Panc1 (cell line): ENCODE measurements at places on chromosomes 3 and 15.

DNA sequence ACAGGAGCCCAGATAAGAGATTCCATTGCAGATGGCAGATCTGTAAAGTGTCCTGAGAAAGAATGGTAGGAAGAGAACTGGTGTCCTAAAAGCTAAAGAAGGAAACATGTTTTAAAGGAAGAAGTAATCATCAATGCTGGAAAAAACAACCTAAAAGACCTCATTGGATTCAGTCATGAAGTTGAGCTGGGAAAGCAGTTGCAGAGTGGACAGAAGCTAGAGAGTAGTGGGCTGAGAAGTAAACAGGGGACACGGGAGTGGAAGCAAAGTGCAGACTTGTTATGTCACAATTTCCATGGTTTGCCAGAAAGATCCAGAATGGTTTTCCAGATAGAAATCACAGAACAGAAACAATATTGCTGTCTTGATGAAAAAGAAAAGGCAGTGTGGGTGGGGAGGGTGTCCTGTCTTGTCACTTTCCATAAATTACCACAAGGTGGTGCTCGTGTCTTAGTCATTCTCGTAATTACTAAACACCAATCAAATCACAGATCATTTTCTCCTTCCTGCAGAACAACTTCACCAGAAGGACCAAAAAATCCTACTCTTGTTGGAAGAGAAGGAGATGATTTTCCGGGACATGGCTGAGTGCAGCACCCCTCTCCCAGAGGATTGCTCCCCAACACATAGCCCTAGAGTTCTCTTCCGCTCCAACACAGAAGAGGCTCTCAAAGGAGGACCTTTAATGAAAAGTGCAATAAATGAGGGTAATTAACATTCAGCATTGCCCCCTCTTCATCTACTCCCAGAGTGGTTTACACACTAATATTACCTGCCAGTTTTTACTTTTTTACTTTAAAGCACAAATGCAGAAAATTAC, 64.5 kb downstream of the KLHL25 start:
- H3K27ac ChIP-seq: no peak overlapping the region
- peak; percentile 41 for DNase-seq
- H3K4me3 ChIP-seq: no peak overlapping the region
- H3K4me1 ChIP-seq: no peaks in the 10 kb centered on the region
- no peaks in the 10 kb centered on the region for H3K27me3 ChIP-seq
- peaks cover 11% of the 10 kb centered on the region; the same call in 1 of the 2 replicates for H3K36me3 ChIP-seq

- no peak overlapping the region for H3K27ac ChIP-seq
- no peaks in the 10 kb centered on the region for H3K27me3 ChIP-seq
- no peaks in the 10 kb centered on the region for H3K4me1 ChIP-seq
- no peak for DNase-seq
Measured at GRCh38 chr3:128366136-128366535, 100.6 kb downstream of the DNAJB8 start.

DNA sequence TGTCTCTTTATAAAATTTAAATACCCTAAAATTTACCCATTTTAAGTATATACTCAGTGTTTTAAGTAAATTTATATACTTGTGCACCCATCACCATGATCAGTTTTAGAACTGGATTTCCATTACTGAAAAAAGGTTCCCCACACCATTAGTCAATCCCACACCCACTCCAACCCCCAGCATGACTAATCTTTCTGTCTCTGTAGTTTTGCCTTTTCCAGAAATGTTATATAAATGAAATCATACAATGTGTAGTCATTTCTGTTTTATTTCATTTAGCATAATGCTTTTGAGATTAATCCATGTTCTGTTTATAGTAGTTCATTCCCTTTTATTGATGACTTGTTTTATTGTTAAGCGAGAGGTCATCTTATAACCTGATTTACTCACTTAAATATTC, 66.1 kb upstream of the LIMD1 start:
- DNase-seq: no peak
- no peaks in the 10 kb centered on the region for H3K36me3 ChIP-seq
- H3K27me3 ChIP-seq: no peaks in the 10 kb centered on the region
- no peaks in the 10 kb centered on the region for H3K4me1 ChIP-seq

- no peak overlapping the region for H3K27ac ChIP-seq
- no peak overlapping the region for H3K4me3 ChIP-seq
- H3K36me3 ChIP-seq: no peaks in the 10 kb centered on the region
- DNase-seq: no peak
- H3K27me3 ChIP-seq: no peaks in the 10 kb centered on the region
Measured at GRCh38 chr3:126312341-126312740, 44.9 kb downstream of the KLF15 start.

GRCh38 chr3:61595288-61595687, 33.9 kb downstream of the PTPRG start:
- H3K4me3 ChIP-seq: no peak overlapping the region
- no peaks in the 10 kb centered on the region for H3K27me3 ChIP-seq
- no peaks in the 10 kb centered on the region for H3K36me3 ChIP-seq

DNA sequence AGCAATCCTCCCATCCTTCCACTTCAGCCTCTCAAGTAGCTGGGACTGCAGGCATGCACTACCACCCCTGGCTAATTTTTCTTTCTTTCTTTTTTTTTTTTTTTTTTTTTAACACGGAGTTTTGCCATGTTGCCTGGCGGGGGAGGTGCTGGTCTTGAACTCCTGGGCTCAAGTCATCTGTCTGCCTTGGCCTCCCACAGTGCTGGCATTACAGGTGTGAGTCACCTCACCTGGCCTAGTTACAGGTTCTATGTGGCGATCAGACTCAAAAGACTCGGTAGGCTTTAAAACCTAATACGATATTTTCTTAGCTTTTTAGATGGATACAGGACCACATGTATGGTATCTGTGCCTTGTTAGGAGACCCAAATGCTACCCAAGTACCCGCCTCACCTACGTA, 14.0 kb upstream of the SLC25A26 start:
- H3K36me3 ChIP-seq: no peaks in the 10 kb centered on the region
- H3K4me3 ChIP-seq: no peak overlapping the region
- no peak overlapping the region for H3K27ac ChIP-seq
- no peaks in the 10 kb centered on the region for H3K4me1 ChIP-seq
- DNase-seq: no peak

- no peaks in the 10 kb centered on the region for H3K4me1 ChIP-seq
- H3K36me3 ChIP-seq: peaks cover 2% of the 10 kb centered on the region; the same call in 1 of the 2 replicates
- H3K4me3 ChIP-seq: no peak overlapping the region
- no peak for DNase-seq
- H3K27ac ChIP-seq: no peak overlapping the region
Measured at GRCh38 chr3:49371946-49372345, 13.8 kb upstream of the GPX1 start.

- no peak within 1 kb of the TSS for H3K4me3 ChIP-seq
- 0 out of 2 replicates have a peak, but pooled peaks cover 6% of the 10 kb centered on the region for H3K4me1 ChIP-seq
- no peak within 1 kb of the TSS for H3K27ac ChIP-seq
- H3K36me3 ChIP-seq: no peaks in the 10 kb centered on the region
- H3K27me3 ChIP-seq: peaks cover 6% of the 10 kb centered on the region
Measured at GRCh38 chr3:186612721-186613636, at the start of gene AHSG. TSS of gene AHSG (plus strand) at chr3:186613060. CDS start at chr3:186613142, 82 bp downstream.

DNA sequence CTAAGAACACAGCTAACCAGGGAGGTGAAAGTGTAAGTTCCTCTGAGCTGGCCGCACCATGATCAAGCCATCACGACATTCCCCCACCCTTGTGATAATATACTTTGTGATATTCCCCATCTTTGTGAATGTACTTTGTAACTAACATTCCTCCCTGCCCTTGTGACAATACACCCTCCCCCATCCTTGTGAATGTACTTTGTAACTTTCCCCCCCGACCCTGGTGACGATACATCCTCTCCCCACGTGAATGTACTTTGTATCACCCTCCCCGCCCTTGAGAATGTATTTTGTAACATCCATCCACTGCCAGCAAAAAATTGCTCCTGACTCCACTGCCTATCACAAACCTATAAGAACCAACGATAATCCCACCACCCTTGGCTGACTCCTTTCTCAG, 20.2 kb upstream of the OR5H6 start:
- H3K4me1 ChIP-seq: no peaks in the 10 kb centered on the region
- no peak overlapping the region for H3K4me3 ChIP-seq
- no peak overlapping the region for H3K27ac ChIP-seq
- DNase-seq: no peak
- no peaks in the 10 kb centered on the region for H3K36me3 ChIP-seq
- no peaks in the 10 kb centered on the region for H3K27me3 ChIP-seq

DNA sequence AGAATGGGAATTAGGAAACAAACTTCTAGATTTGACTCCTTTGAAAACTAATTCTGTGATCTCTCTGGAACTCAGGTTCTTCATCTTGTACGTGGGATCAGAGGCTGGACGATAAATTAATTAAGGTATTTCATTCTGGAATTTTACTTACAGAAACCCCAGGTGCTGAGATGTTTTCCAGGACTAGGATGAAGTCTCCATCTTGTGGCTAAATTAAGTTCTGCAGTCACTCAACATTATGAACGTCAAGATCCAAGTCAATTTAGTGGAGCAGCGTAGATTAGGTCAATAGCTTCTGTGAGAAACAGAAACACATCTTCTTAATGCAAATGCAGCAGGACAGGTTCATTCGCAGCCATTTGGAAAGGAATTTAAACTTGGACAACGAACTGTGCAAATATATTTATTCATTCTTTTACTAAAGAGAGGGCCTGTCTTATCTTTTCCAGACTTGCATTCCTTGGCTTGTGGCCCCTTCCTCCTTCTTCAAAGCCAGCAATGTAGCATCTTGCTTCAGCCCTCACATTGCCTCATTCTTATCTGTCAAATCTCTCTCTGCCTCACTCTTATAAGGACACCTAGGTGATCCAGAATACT, 26.7 kb upstream of the TMC3 start:
- no peak overlapping the region for H3K4me3 ChIP-seq
- DNase-seq: peak; percentile 61
- H3K36me3 ChIP-seq: no peaks in the 10 kb centered on the region

DNA sequence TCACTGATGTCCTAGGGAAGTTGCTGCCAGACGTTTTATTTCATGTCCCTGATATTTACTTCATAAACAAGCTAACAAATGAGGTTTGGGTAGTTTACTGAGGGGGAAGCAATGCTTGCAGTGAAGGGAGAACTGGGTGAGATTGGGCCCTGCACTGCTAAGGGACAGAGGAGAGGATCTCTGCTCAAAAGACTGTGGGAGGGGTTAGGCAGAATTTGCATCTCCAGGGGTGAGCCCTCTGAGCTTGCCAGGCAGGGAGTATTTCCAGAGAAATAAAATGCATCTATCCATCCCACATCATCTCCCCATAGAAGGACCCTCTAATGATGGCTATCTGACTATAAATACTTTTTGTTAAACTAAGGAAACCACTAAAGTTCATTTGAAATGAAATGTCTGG, 215.6 kb downstream of the CBLB start:
- DNase-seq: no peak
- peaks cover 3% of the 10 kb centered on the region; the same call in 1 of the 2 replicates for H3K27me3 ChIP-seq
- H3K36me3 ChIP-seq: no peaks in the 10 kb centered on the region
- no peaks in the 10 kb centered on the region for H3K4me1 ChIP-seq
- no peak overlapping the region for H3K4me3 ChIP-seq

GRCh38 chr3:69209413-69209812, 87.0 kb upstream of the LMOD3 start:
- no peaks in the 10 kb centered on the region for H3K4me1 ChIP-seq
- H3K27ac ChIP-seq: no peak overlapping the region
- no peak overlapping the region for H3K4me3 ChIP-seq
- DNase-seq: no peak

- peak overlapping the region; percentile 60 for H3K27ac ChIP-seq
- H3K36me3 ChIP-seq: peaks cover 4% of the 10 kb centered on the region; the same call in 1 of the 2 replicates
- H3K4me3 ChIP-seq: no peak overlapping the region
- H3K27me3 ChIP-seq: no peaks in the 10 kb centered on the region
Measured at GRCh38 chr15:64985366-64986033, 4.2 kb downstream of the SPG21 start.

- no peak overlapping the region for H3K27ac ChIP-seq
- no peak overlapping the region for H3K4me3 ChIP-seq
- H3K36me3 ChIP-seq: no peaks in the 10 kb centered on the region
- H3K27me3 ChIP-seq: no peaks in the 10 kb centered on the region
- H3K4me1 ChIP-seq: no peaks in the 10 kb centered on the region
Measured at GRCh38 chr3:108097322-108098002, 6.6 kb upstream of the CD47 start.

GRCh38 chr3:188006726-188007393, 147.1 kb upstream of the LPP start:
- DNase-seq: no peak
- H3K36me3 ChIP-seq: no peaks in the 10 kb centered on the region

- H3K27me3 ChIP-seq: no peaks in the 10 kb centered on the region
- H3K4me3 ChIP-seq: no peak overlapping the region
- no peaks in the 10 kb centered on the region for H3K36me3 ChIP-seq
- DNase-seq: no peak
- peaks cover 16% of the 10 kb centered on the region for H3K4me1 ChIP-seq
Measured at GRCh38 chr15:42584031-42584765, 8.8 kb downstream of the STARD9 start.

DNA sequence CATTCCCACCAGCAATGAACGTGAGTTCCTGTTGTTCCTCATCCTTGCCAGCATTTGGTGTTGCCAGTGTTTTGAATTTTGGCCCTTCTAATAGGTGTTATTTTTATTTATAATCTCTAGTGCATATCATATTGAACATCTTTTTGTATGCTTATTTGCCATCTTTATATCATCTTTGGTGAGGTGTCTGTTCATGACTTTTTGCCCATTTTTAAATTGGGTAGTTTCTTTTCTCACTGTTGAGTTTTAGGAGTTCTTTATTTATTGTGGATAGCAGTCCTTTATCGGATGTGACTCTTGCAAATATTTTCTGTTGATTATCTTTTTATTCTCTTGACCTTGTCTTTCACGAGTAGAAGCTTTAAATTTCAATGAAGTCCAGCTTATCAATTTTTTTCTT, 60.2 kb upstream of the ATP13A3 start:
- no peak overlapping the region for H3K4me3 ChIP-seq
- DNase-seq: no peak
- no peaks in the 10 kb centered on the region for H3K27me3 ChIP-seq
- H3K4me1 ChIP-seq: peaks cover 7% of the 10 kb centered on the region; the same call in 1 of the 2 replicates
- H3K27ac ChIP-seq: no peak overlapping the region

DNA sequence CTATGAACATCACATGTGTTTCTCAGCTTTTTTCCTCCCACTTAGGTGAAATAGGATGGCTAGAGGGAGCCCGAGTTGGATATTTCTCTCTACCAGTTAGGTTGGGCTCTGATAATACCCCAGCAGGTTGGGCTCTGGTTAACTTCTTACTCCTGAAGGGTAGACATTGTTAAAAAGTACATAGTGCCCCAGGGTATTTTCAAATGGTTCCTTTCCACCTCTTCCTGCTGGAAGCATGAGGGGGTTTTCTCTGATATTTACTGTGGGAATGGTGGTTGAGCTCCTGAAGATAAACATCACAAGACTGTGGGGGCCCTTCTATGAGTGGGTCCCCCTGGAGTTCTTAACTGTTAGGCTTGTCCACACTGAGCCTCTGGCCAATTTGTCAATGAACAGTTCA, 36.1 kb upstream of the SPESP1 start:
- H3K27me3 ChIP-seq: peaks cover 19% of the 10 kb centered on the region
- no peak overlapping the region for H3K27ac ChIP-seq
- no peaks in the 10 kb centered on the region for H3K36me3 ChIP-seq
- H3K4me3 ChIP-seq: no peak overlapping the region

- no peaks in the 10 kb centered on the region for H3K4me1 ChIP-seq
- no peak for DNase-seq
- no peak overlapping the region for H3K4me3 ChIP-seq
- H3K36me3 ChIP-seq: no peaks in the 10 kb centered on the region
Measured at GRCh38 chr3:178001670-178002101, 534.5 kb upstream of the KCNMB2 start.
